Pulmonary artery endothelial cell (primary cell): ENCODE measurements at places on chromosomes 7 and 10. TPM values are rescaled to one million over a fixed set of nuclear protein-coding genes. Genes with fewer than 3 reads are reported as not detected.

LMTK2 gene
- total RNA-seq = 10.4 and 11.4 TPM in 2 replicates

MYO3A gene
- not detected in 2 replicates for total RNA-seq

SLC26A3 gene
- not detected in 2 replicates for total RNA-seq

SPACDR gene
- 1.2 TPM in 2 replicates for total RNA-seq

DDC gene
- not detected in 2 replicates for total RNA-seq

CYREN gene
- total RNA-seq = 21.4 and 21.6 TPM in 2 replicates

CYP2E1 gene
- 0.13 TPM in 1 of 2 replicates, not detected in the other for total RNA-seq

CLDN4 gene
- 0.07 TPM in 2 replicates for total RNA-seq

PCLO gene
- under 0.01 TPM in 2 replicates for total RNA-seq

ZNF239 gene
- 1.1 and 2.2 TPM in 2 replicates for total RNA-seq

CDK1 gene
- 44.6 and 88.6 TPM in 2 replicates for total RNA-seq

VAX1 gene
- not detected in 2 replicates for total RNA-seq

MUC12 gene
- total RNA-seq = under 0.01 TPM in 1 of 2 replicates, not detected in the other

DBNL gene
- total RNA-seq = 197 and 200 TPM in 2 replicates

GPR15LG gene
- not detected in 2 replicates for total RNA-seq

SH2B2 gene
- total RNA-seq = 0.86 and 0.88 TPM in 2 replicates
